ENCODE measurements at places on chromosomes 7 and 10.

DNA sequence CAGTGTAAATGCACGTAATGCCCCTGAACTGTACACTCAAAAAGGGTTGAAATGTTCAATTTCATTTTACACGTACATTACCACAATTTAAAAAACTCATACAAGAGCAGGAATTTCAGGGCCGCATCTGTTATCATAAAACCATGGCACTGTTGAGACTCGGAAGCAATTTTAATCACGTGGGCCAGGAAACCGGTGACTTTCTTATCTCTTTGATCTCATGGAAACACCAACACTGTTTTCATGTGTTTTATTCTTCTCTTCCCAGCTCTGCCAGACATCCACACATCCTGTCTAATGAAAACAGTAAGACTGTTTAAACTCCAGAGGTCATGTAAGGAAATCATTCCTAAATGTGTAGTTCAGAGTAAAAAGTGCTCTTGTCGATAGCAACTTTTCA is 35.9 kb downstream of the PTPRE start:
- no peak for DNase-seq

GRCh38 chr10:31836569-31837406 is 91.8 kb downstream of the ARHGAP12 start:
- DNase-seq, result peak; percentile 62

DNA sequence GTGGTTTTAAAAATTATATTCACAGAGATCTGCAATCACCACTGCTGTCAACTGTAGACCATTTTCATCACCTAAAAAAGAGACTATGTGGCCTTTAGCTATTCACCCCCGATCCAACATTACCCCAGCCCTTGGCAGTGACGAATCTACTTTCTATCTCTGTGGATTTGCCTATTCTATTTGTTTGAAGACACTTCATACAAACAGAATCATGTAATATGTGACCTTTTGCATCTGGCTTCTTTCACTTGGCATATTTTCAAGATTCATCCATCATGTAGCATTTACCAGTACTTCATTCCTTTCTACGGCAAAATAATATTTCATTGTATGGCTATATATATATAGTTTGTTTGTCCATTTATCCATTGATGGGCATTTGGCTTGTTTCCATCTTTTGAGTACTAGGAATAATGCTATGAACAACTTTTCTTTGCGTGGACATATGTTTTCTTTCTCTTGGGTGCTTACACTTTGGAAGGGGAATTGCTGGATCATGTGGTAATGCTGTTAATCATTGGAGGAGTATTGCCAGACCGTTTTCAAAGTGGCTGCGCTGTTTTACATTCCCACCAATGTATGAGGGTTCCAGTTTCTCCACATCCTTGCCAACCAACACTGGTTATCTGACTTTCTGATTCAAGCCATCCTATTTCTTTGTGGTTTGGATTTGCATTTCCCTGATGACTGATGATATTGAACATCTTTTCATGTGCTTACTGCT is 22.3 kb downstream of the ADAMTS14 start:
- DNase-seq, result no peak

DNA sequence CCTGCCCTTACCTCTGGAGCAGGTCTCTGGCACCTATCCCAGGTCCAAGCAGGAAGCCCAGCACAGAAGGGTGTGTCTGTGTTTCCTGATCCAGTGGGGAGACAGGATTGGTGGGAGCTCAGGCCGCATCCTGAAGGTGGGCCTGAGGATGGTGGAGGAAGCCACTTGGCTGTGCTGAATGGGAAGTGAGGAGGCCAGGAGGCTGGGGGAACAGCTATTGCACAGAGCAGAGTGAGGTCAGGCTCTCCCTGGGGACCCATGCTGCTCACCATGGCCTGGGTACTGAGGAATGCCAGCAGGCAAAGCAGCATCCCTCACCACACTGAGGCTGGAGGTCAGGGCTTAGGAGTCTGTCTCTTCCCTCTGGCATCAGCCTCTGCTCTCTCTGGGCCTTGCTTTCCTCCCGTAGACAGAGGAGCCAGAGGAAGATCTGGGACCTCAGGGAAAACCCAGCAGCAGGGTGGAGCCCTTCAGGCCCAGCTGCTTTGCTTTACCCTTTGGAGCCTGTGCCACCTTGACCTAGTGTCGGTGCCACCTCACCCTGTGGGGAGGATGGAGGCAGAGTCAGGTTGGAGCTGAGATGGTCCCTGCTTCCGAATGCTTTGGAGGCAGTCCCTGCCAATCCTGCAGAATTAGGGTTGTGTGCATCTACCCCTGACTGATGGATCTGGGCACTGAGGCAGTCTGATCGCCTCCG is 39.0 kb downstream of the CDH23 start:
- no peak for DNase-seq

DNA sequence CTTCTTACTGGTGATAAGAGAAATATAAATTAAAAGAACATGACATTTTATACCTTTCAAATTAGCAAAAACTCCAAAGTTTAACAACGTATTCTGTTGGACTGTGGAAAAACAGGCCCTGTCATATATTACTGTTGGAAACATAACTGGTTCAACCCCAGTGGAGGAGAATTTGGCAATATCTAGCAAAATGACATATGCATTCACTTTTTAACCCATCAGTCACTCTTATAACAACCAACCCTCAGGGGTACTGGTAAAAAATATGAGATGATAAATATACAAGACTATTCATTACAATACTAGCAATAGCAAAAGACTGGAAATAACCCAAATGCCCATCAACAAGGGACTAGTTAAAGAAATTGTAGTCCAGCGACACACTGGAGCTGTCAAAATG is 22.9 kb upstream of the NEBL start:
- no peak for DNase-seq

DNA sequence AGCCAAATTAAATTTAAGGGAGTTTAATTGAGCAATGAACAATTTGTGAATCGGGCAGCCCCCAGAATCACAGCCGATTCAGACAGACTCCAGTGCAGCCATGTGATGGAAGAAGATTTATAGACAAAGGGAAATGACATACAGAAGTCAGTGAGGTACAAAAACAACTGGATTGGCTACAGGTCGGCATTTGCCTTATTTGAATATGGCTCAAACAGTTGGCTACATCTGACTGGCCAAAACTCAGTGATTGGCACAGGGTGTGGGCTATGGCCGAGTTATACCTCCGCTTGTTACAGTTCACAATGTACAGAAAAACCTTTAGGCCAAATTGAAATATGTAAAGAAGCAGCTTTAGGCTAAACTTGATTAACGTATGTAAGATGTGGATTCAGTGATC is 30.8 kb upstream of the EIF4H start:
- no peak for DNase-seq

DNA sequence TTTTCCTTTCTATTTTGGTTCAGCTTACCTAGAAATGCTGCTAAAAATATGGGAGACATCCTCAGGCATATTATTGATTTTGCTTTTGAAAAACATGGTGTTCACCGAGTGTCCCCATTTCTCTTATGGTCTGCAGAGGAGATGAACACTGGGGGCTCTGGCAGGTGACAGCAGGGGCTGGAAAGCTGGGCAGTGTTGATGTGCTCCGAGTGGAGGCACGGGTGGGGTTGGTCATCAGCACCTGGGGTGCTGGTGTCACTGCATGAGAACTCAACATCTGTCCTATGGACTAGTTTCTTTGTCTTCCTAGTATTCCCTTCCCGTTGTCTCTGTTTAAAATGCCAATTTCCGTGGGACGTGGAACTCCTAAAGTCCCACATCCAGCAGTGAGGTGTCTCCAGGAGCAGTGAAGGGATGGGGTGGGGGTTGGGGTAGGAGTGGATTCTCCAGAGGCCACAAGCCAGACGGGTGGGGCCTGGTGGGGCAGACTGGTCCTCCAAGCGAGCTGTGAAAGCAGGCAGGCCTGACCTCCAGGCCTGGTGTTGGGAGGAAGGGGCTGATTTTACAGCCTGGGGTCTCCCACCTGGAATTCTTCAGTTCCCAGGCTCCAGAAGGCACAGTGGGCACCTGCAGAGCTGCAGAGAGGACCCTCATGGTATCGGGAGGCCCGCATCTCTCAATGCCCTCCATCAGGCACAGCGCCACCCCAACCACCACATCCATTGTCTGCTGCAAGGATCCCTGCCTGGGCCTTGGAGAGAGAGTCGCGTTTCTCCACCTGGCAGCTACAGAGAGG is 24.4 kb downstream of the ZNF775 start:
- peak; percentile 20 for DNase-seq

DNA sequence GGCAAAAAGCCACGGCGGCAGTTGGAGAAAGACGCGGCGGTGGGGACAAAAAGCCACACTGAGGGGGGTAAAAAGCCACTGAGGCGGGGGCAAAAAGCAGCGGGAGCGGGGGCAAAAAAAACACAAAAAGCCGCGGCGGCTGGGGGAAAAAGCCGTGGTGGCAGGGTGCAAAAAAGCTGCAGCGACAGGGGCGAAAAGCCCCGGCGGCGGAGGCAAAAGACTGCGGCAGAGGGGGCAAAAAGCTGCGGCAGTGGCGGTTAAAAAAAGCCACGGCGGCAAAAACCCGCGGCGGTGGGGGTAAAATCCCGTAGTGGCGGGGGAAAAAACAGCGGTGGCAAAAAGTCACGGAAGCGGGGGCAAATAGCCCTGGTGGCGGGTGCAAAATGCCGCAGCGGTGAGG is 527.3 kb downstream of the ZNF33B start:
- DNase-seq, result peak; percentile 4

DNA sequence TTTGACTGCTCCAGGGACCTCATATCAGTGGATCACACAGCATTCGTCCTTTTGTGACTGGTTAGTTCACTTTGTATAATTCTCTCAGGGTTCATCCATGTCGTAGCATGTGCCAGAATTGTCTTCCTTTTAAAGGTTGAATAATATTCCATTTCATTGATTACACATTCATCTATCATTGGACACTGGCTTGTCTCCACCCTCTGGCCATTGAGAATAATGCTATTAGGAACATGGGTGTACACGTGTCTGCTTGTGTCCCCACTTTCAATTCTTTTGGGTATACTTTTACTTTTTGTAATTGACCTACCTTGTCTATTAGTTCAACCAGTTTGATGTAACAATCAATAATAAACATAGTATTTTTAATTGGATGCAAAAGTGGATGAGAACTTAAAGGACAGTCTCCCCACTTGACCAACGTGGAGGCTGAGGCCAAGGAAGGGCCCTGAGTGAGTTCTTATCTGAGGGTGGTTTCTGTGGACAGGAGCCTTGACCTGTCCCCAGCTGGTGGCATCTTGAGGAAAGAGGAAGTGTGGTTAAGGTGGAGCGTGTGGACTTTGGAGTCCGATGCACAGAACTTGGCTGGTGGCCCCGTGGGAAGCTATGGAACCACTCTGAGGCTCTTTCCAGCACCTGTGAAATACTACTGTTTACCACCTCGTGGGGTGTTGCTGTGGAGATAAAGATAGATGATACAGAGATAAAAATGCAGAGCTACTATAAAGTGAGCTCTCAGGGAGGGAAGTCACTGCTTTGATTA is 16.6 kb downstream of the WDFY4 start:
- DNase-seq, result no peak

DNA sequence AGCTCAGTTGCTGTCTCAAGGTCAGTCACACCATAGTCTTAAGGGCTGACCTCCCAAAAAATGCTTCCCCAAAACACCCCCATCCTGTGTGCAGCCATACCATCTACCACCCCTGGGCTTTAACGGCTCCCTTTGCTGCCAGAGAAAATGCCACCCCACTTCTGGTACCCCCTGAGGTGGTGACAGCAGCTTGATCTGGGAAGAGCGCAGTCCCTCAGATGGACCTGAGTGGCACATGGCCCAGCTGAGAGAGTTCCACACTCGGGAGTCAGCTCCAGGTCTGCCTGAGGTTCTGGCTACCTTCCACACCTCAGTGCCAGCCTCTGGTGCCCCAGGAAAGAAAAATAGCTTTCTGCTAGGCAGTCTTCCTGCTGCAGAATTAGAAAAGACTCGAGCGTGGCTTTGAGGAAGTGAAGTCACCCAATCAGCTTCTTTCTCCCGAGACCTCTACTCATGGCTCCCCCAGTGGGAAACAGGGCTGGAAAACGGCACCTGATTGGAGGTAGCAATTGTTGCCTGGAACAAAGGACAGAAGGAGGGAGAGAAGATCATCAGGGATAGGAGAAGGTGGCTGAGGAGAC is 151.7 kb downstream of the ARHGAP21 start:
- DNase-seq, result no peak

DNA sequence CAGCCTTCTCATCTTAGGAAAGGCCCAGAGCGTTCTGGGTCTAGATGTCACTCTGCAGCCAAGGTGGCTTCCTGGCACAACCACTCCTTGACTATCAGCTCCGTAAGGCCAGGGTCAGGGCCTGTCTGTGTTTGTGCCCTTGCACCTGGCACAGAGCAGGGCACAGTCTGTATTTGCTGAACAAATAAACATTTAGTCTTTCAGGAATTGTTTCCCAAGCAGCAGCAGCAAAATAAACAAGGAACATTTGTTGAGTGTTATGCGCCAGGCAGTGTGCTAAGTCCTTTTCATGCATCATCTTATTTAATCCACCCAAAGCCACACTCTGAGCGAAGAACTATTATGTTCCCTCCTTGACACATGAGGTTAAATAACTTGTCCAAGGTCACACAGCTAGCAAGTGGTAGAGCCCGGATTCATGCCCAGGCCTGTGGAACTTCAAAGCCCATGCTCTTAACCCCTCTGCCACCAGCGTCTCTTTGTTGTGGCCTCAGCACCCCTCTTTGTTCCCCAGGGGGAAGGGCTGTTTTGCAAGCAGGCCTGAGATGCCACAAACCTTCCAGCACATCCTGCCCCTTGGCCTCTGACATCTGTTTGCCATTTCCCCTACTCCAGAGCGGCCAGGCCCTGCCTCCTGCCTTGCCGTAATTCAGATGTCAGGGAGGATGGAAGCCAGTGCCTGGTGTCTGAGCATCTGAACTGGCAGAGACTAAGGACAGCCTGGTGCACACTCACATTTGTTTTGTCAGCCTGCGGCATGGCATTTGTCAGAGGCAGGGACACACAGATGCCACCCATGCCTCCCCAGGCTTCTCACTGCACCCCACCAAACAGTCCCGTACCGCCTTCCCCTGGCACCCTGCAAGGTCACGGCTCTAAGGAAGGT is 325.8 kb upstream of the ZMIZ1 start:
- DNase-seq, result no peak

DNA sequence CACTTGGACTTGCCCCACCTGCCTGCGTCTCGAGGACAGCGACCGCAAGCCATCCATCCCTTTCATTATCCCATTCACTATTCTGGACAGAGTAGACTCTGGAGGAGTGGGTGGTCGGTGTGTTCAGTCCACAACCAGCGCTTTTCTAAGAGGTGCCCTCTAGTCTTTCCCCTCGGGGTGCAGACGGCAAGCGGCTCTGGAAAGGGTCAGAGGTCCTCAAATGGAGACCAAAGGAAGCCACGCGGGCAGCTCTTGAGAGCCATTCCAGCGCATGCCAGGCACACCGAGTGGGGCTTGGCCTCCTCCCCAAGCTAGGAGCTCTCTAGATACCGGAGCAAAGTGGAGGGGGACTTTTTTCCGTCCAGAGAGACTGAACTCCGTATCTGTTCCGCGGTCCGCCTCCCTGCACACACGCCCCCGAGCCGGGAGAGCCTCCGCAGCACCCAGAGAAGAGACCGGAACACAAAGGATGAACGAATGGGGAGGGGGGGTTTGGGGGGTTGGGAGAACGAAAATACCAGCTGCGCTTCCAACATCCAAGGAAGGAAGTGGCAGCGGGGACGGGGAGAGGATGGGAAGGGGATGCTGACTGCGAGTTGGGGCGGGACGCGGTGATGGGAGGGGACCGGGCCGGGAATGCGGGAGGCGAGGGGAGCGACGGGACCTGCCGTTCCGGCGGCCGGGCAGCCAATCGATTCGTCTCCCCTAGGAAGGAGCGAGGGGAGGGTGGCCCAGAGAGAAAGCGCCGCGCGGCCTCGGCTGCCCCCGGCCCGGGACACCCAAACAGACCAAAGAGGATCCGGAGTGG is 515 bp downstream of the GSDME start:
- peak; percentile 40 for DNase-seq

- DNase-seq, result no peak
These were observed 79.8 kb downstream of the RSU1 start for GRCh38 chr10:16737420-16737819.

GRCh38 chr7:49324707-49325106 is 400.4 kb downstream of the CDC14C start:
- DNase-seq, result peak; percentile 45

Measured in D341Med (cell line).